Stimulated activated CD4-positive, alpha-beta T cell treated with anti-CD3 and anti-CD28 coated beads, TNF-alpha, amount 100 ng/mL, for 1 hour (primary cell): ENCODE measurements at places on chromosomes 2 and 18.

- DNase-seq: no peak
These were observed 2.8 kb upstream of the GPR45 start for GRCh38 chr2:105238664-105239240.

DNA sequence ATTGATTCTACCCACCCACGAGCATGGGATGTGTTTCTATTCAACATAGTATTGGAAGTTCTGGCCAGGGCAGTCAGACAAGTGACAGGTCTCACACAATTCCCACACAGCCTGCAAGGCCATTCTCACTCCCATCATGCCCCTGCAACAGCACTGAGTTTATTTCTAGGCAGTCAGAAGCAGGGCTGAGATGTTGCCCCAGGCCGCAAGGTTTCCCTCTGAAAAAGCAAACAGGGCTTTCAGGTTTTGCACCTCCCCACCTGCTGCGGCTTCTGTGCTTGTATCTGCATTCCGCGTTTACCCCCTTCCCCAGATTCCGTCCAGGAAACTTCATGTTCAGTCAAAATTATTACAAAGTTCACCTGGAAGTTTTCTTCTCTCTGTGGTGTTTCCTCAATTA, 9.4 kb upstream of the TACR1 start:
- DNase-seq: no peak

DNA sequence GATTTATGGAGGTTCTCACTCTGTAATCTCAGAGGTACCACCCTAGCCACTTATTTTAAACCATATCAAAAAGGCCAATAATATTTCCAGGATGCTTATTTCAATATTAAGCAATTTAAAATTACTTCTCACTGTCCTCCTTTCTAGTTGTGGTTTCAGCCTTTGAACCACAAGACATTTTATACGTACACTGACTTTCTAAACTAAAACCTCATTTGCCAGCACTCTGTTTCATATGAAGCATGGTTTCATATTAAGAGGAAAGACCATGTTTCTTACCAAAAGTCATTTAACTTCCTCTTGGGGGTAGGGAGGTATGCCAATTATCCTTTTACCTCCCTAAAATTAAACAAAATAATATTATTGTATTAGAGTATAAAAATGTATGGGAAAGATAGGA, 399.8 kb downstream of the CDH7 start:
- no peak for DNase-seq

DNA sequence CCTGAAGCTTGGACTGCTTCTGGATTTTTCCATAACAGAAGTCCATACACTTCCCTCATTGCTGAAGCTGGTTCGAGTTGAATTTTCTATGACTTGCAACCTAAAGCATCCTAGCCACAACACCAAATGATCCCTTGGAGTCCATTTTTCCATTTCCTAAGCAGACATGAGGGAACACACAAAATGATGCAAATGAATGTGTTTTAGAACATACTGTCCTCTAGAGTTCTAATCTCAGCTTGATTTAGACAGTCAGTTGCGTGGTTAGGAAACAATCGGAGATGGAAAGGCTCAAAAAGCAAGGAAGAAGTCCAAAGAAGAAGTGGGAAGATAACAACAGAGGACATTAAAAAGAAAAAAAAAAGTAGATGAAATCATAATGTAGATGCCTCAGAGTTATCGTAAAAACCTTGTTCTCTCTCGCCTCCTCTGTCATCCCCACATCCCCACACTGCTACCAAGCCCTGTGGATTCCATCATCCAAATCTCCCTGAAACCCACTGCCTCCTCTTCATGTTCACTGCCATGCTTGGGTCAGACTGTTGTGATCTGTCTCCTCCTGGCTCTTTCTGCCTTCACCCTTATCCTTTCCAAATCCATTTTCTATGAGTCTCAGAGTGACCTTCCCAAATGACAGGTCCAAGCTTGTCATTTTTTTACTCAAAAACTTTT, 58.4 kb downstream of the TMEM247 start:
- DNase-seq: no peak

DNA sequence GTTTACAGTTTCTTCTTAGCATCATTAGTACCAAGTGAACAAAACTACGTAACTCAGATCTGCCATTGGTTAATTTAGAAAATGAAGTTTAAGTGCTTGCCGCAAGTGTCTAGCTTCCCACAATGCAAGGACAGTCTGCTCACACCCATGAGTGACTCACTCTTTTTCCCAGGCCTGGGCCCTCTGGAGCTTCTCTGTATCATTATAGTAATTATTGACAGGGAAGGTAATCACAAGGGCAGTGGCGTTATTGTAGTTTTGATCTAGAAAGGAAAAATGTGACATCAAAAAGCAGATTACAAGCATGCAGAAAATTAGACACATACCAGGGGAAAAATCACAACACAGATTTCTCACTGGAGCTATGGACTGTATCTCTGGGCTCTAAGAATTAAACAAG, 38.5 kb downstream of the NPC1 start:
- no peak for DNase-seq

GRCh38 chr2:7516484-7517063, 599.4 kb downstream of the RNF144A start:
- DNase-seq: no peak

DNA sequence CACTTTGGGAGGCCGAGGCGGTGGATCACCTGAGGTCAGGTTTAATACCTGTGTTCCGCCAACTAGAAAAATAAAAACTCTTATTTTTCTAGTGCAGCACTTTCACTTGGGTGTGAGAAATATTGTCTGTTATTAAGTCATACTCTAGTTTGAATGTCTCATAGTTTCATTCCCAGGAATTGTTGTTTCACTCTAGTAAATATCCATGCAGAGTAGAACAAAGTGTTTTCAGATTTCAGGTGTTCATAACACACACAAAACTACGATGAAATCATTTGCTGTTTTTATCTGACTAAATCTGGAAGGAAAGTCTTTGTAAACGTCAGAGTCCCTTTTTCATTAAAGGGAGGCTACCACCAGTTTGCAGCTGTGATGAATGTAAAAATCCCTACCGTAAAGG, 4.0 kb downstream of the FAM117B start:
- no peak for DNase-seq

- no peak for DNase-seq
These were observed 82.0 kb downstream of the ZNF516 start for GRCh38 chr18:76412818-76413565.

DNA sequence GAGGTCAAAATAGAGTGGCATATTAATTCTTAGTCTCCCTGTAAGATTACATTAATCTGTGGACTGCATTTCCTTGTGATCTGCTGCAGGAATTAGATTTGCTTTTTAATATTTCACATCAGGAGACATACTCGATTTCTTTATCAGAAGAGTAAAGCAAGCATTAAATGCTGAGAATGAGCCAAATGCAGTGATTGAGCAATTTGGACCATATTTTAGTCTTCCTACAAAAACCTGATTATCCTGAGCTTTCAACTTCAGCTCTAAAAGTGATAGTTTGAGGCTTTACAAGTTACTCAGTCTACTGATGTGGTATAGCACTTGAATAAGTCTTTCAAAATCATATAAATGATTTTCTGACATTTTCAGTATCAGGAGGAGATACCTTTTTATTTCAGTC, 774.3 kb upstream of the RAB6C start:
- no peak for DNase-seq

DNA sequence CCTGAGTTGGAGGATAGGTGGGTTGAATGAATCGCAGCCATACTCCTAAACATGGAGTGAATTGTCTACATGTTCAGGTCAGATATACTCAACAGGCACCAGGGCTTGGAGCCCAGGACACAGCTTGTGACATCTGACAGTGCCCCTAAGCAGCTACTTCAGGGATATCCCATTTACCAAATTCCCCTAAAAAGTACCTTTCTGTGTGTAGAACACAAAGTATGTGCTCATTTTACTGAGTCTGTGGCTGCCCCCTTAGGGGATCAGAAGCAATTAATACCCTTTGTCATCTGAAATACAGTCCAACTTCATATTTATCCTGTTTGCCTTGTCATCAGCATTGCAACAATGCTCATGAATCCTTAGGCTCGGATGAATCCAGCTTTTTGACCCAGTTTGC, 20.8 kb downstream of the TNFRSF11A start:
- no peak for DNase-seq

- no peak for DNase-seq
These were observed 98.2 kb downstream of the BABAM2 start for GRCh38 chr2:27988718-27989117.

- no peak for DNase-seq
These were observed 28.0 kb upstream of the SMIM21 start for GRCh38 chr18:75455249-75456198.

- DNase-seq: no peak
These were observed 572.3 kb downstream of the PLCL1 start for GRCh38 chr2:198376677-198377076.

GRCh38 chr2:201465524-201465971, 14.0 kb downstream of the STRADB start:
- no peak for DNase-seq

GRCh38 chr2:160735696-160736095, 242.1 kb upstream of the RBMS1 start:
- no peak for DNase-seq

DNA sequence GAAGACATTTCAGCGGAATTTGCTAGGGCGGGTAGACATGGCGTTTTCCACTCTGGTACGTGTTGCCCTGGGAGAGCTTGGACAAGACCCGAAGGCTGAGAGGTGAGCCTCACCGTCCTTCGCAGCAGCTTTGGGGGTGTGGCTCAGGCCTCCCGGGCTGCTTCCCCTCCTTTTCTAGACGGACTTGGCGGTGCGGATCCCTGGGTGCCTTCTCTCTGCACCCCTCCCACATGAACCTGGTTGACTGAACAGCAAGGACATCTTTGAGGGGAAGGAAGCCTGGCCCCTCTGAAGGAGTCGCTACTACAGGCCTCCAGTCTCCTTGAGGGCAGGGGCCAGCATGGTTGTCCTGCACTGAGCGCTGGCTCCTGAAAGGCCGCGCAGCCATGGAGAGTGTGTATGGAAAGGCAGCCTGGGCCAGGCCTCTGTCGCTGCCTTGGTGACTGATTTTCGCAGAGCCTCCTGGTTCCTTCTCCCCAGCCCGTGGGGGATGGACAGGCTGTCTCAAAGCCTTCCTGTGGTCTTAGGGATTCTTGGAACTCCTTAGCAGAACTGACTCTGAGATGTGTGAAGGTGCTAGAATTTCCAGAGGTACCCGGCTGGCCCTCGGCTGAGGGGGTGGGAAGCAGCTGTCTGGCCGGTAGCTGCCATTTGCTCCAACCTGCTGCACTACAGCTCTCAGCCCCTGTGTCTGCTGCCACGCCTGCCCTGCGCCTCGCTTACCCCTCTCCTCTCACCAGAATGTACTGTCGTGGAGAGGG, 9.9 kb downstream of the CNNM4 start:
- no peak for DNase-seq

GRCh38 chr2:186058614-186059013, 320.0 kb downstream of the FSIP2 start:
- DNase-seq: no peak

DNA sequence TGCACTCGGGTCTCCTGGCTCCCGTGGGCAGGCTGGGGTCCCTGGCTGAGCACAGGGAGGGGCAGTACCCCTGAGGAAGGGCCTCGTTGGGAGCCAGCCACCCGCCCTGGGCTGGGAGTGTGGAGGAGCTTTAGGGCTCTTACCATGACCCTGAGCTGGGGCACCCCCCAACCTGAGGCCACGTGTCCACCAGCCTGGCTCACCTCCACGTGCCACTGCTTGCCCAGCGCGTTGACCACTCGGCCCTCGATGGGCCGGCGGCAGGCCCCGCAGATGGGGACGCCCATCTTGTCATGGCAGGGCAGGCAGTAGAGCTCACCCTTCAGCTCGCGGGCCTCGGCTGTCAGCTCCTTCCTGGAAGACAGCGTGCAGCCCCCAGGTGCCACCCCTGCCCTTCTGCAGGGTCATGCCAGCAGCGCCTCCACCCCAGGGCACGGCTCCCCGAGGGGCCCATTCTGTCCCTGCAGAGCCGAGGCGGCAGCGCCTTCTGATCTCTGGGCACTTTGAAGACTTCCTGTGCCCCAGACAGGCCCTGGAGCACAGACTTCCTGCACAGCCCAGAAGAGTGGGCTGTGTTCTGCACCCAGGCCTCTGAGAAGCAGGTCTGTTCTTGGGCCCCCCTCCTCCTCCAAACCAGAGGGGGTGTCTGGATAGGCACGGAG, 4.0 kb upstream of the GPR17 start:
- no peak for DNase-seq

- no peak for DNase-seq
These were observed 13.2 kb downstream of the PRELID3A start for GRCh38 chr18:12420821-12421421.

DNA sequence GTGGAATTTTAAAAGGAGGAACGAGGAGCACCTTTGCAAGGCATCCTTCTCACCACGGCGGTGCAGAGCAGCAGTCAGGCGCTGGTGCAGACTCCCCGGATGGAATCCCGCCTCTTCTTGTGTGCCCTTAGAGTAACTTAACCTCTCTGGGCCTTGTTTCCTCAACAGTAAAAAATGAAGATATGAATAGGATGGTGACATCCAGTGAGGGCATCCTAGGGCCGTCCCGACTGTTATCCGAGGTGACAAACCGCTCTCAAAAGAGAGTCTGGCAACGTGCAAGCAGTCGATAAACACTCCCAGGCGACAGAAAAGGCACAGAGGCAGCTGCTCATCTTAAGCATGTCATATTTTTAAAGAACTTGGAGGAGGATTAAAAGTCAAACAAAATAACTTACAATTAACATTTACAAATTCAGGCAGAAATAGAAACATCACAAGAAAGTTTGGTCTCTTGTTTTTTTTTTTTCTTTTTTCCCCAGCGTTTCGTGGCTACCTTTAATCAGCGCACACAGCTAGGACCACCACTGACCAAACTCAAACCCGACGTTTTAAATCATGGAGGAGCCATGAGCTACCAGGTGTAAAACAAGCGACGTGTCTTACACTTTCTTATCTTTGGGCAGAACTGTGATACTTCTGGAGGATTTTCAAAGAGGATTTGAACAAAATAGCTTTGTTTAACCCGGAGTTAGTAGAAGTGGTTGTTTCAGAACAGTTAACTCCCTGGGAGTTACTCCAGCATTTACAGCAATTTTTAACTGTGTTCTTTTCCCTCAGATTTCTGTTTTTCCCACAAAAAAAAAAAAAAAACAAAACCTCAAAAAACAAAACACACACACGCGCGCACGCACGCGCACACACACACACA, 2.1 kb downstream of the MBP start:
- no peak for DNase-seq

GRCh38 chr2:157440404-157441071, 3.4 kb downstream of the CYTIP start:
- no peak for DNase-seq

DNA sequence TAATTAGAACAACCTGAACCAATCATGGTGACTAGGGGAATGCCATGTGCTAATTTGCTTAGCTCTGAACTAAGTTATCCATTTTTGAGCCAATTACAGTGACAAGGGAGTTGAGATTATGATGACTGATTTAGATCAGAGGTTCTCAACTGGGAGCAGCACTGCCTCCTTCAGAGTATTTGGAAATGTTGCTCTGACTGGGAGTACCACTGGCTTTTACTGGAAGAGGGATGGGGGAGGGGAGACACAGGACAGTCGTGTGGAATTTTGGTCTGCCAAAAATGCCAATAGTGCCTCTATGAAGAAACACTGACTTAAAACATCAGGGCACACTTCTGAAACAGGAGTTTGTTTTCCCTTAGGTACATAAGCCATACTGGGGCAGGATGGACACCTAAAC, 48.1 kb upstream of the VPS54 start:
- DNase-seq: no peak
